ENCODE measurements at places on chromosomes 12 and 14.

- no peak for DNase-seq
Measured at GRCh38 chr12:93266-94005, 26.9 kb downstream of the IQSEC3 start.

GRCh38 chr14:81767266-81767995, 233.8 kb upstream of the SEL1L start:
- DNase-seq = no peak

DNA sequence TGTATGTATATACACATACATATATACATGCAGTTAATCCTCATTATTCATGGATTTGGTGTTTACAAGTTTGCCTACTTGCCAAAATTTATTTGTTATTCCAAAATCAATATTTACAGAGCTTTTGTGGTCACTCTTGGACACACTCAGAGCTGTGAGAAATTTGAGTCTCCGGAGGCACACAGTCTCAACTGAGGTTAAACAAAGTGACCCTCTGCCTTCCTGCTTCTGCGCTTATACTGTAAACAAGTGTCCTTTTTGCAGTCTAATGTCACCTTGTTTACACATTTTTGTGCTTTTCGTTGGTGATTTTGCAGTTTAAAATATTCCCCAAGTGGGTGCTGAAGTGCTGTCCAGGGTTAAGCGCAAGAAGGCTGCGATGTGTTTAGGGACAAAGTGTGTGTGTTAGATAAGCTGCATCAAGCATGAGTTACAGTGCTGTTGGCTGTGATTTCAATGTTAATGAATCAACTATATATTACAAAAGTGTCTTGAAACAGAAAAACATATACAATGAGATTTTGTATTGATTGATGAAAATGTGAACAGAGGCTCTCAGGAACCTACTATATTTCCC, 13.1 kb upstream of the LTA4H start:
- DNase-seq = no peak

- DNase-seq = no peak
Measured at GRCh38 chr12:80655751-80656150, 51.7 kb upstream of the MYF6 start.

- no peak for DNase-seq
Measured at GRCh38 chr12:113109872-113110599, 25.5 kb downstream of the RASAL1 start.

- DNase-seq = no peak
Measured at GRCh38 chr14:91367173-91368171, 50.1 kb downstream of the CCDC88C start.

DNA sequence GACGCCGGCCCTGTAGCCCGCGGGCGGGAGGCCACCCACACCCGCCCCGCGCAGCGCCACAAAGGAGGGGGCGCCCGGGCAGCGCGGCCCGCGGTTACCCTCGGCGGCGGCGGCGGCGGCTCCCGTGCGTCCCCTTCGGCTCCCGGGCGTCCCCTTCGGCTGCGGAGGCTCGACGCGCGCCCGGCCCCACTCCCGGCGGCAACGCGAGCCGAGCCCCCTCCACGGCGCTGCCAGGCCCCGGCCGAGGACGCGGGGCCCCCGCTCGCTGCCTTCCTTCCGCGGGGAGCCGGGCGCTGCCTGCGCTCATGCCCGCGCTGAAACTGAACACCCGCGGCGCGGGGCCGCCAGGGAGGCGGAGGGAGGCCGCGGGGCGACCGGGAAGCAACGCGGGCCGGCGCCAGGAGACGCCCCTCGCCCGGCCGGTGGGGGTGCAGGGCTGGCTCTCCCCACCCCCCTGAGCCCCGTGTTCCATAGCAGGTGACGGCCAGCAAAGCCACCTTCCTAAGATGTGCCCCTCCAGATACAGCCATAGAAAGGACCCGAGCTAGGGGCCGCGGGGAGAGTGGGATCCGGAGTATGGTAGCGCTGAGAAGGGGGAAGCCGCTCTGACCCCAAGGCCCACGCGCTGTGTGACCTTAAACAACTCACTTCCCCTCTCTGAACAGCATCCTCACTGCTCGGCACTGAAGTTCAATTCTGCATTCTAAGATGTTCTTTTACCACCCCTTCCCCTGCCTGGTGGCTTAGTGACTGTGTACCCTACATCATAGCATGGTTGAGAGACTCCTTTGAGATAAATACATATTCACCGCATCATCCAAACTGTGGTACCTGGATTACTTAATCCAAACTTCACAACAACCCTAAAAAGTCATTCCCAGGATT, 42.8 kb downstream of the KDM2B start:
- no peak for DNase-seq

- DNase-seq = no peak
Measured at GRCh38 chr14:75497191-75497590, 25.1 kb upstream of the BATF start.

DNA sequence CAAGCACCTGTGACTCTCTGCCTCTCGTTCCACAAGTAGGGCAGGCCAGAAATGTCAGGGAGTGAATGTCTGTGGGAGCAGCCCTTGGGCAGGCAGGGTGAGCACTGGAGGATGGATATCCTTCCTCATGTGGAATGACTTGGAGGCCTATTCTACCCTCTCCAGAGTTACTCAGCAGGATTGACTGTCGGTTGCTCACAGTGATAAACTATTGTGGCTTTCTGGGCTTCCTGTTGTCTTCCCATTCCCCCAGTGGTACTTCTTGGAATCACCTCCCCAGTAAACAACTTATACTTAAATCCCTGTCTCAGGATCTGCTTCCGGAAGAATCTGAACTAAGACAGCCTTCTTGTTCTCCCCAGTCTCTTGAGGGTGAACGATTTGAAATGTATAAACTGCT, 79.6 kb upstream of the MANSC4 start:
- DNase-seq = no peak

- no peak for DNase-seq
Measured at GRCh38 chr12:131555197-131555846, 155.6 kb upstream of the SFSWAP start.

DNA sequence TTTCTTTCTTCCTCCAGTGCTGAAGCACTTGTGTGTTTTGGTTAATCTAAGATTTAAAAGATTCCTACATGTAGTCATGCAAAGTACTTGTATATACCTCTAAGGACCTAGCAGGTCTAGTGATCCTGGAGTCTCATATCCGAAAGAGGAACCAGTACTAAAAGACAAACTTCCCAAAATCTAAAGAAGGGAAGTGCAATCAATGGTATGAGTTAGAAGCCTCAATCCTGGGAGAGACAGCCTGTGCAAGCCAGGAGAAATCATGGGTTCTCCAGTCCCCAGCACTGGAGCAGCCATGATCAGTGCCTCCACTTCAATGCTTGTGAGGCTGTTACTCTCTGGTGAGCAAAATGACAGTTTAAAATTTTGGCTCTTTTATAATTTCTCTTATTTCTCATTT, 277.4 kb downstream of the DAD1 start:
- no peak for DNase-seq

GRCh38 chr14:59215322-59215721, 26.9 kb downstream of the DAAM1 start:
- DNase-seq = no peak

GRCh38 chr12:119710374-119710964, 42.5 kb downstream of the PRKAB1 start:
- no peak for DNase-seq

DNA sequence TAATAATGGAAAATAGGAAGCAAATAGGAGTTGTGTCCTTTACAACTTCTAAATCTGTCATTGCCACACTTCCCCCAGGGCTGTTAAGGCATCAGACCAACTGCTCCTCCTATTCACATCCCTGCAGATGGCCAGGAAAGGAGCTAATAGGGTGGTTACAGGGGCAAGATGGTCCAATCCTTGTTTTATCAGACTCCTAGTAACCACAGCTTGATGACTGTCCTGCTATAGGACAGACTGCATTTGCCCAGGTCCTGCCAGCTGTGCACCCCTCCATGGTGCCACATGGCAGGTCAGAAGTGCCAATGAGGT, 10.9 kb upstream of the KRT2 start:
- DNase-seq = no peak

DNA sequence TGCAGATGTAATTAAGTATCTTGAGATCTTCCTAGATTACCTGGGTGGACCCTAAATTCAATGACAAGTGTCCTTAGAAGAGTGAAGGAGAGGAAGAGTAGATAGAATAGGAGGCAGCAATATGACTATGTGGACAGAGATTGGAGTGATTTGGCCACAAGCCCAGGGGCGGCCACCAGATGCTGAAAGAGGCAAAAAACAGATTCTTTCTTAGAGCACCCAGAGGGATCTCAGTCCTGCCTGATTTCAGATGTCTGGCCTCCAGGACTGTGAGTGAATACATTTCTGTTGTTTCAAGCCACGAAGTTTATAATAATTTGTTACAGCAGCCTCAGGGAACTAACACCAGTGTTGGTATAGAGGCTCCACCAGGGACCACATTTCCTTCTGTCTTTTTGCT, 67.3 kb downstream of the DACT1 start:
- no peak for DNase-seq

- DNase-seq = no peak
Measured at GRCh38 chr14:98018628-98019027, 1221.4 kb downstream of the VRK1 start.

DNA sequence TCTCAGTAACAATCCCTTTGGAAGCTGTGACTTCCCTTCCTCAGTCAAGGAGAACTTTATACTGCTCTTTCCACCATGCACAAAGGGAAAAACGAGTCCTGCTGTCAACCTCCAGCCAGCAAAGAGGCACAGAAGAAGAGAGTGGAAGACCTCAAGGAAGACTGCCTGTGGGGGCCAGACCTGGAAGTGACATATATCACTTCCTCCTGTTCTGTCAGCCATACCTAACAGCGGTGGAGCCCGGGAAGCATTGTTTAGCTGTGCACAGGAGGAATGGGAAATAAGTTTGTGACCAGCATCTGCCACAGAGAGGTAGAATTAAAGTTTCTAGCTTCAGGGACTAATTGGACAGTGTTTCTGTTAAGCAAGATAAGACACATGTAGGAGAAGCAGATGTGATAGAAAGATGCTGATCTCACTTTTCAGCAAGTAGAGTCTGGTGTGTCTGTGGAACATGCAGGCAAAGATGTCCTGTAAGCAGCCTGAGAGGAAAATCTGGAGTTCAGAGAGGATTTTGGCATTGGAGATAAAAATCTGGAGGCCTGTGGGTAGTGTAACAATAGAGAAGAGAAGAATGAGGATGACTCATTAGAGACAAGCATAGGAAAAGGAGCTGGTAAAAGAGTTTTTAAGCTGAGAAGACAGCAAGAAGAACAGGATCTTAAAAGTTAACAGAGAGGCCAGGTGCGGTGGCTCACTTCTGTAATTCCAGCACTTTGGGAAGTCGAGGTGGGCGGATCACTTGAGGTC, 141.6 kb upstream of the CPSF6 start:
- DNase-seq = no peak

- no peak for DNase-seq
Measured at GRCh38 chr12:13084898-13085640, 18.4 kb downstream of the GSG1 start.

DNA sequence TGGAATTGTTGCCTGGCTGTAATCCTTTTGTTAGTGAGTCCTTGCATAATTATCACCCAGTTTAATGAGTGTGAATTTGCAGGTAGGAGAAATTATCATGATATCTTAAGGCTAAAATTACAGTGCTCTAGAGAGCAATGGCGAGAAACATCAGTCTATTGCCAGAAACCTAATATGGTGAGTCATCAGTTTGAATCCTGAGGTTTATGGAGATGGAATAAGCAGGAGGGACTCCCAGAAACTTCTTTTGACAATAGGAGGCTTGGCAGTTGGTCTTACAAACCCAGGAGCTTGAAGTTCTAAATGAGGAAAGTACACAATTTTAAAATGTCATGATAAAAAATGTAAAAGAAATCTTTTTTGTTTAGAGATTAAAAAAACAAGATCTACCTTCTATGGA, 31.5 kb upstream of the CRADD start:
- no peak for DNase-seq

GRCh38 chr12:27449026-27449425, 2.5 kb downstream of the SMCO2 start:
- no peak for DNase-seq

DNA sequence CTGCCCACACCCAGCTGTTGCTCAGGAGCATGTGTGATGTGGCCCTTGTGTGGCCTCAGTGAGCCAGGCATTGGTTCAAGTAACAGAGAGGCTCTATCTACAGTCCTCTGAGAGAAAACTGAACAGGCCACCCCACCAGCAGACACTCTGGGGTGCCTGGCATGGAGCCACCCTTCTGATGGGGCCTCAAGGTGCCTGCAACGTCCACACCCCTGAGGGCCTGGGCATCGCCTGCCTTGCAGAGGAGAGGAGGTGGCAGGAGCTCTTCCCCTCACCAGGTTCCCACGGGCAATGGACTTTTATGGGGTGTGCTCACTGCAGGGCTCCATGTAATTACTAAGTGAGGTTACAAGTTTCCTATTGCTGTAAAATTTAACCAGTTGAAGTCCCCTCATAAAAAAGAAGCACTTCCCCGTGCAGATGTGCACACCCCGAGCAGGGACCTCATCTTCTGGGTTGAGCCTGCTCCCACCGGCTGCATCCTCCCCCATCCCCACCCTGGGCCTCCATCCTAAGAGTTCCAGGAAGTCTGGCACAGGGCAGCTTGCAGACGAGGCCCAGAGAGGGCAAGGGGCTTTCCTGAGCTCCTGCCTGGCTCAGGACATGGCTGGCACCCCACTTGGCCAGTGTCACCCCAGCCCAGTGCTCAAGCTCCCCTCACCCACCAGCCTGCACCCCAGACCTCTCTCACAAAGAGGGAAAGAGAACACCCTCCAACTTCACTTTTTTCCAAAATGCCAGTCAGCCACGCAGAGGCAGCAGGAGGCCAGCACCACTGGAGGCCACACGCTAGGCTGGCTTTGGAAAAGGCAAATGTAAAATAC, 270.4 kb upstream of the RTL1 start:
- no peak for DNase-seq

DNA sequence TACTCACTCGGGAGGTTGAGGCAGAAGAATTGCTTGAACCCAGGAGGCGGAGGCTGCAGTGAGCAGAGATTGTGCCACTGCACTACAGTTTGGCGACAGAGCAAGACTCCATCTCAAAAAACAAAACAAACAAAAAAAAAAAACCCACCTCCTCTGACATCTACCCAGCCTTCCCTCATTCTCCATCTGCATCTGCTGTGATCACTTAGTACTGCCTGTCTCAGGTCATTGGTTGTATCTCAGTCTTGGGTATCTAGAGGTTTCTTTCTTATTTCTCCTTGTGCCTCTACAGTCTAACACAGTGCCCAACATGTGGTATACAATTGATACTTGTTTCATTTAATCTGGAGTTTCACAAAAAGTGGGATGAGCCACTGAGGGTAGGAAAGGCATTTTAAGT, 5.3 kb downstream of the LTBP2 start:
- no peak for DNase-seq

DNA sequence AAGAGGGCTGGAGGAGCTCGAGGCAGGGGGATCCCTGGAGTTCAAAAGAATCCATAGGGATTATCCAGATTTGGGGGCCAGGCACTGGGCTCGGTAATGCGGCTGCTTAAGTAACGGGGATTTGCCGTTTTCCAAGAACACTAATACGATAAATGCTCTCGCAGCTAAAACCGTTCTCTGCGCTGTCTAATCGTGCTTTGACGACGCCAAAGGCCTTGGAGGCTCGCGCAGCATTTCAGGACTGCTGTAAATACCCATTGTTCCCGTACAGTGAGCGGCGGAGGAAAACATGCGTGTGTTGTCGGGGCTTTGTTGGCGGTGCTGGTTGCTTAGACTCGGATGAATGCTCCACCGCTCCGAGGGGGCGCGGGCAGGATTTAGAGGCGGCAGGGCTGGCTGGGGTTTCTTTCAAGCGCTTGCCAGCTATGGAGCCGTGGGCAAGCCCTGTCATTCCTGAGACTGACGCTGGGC, 26.2 kb downstream of the DIO3 start:
- no peak for DNase-seq

GRCh38 chr12:121580959-121581685, at the start of gene KDM2B:
KDM2B (minus strand) TSS chr12:121581023; CDS start chr12:121580911, 112 bp downstream.
- DNase-seq = no peak
